Left ventricle myocardium inferior (tissue), 1 donor: ENCODE measurements at places on chromosomes 5 and 9. TPM values are rescaled to one million over a fixed set of nuclear protein-coding genes. Genes with fewer than 3 reads are reported as not detected.

The NR3C1 gene
- total RNA-seq = 44.9 TPM

The PSAT1 gene
- 0.77 TPM for total RNA-seq

The GCNT4 gene
- 0.27 TPM for total RNA-seq

The KCNV2 gene
- total RNA-seq = not detected

The TAS2R1 gene
- total RNA-seq = not detected

The ABLIM3 gene
- total RNA-seq = 122 TPM
